ENCODE measurements at places on chromosomes 5 and 9. TPM values are rescaled to one million over a fixed set of nuclear protein-coding genes. Genes with fewer than 3 reads are reported as not detected.
A peak's percentile ranks its signal among the peaks of the same experiment; 100 is the strongest.

GRCh38 chr9:127644943-127645342 lies 32.9 kb downstream of the STXBP1 start:
- DNase-seq, result no peak

DNA sequence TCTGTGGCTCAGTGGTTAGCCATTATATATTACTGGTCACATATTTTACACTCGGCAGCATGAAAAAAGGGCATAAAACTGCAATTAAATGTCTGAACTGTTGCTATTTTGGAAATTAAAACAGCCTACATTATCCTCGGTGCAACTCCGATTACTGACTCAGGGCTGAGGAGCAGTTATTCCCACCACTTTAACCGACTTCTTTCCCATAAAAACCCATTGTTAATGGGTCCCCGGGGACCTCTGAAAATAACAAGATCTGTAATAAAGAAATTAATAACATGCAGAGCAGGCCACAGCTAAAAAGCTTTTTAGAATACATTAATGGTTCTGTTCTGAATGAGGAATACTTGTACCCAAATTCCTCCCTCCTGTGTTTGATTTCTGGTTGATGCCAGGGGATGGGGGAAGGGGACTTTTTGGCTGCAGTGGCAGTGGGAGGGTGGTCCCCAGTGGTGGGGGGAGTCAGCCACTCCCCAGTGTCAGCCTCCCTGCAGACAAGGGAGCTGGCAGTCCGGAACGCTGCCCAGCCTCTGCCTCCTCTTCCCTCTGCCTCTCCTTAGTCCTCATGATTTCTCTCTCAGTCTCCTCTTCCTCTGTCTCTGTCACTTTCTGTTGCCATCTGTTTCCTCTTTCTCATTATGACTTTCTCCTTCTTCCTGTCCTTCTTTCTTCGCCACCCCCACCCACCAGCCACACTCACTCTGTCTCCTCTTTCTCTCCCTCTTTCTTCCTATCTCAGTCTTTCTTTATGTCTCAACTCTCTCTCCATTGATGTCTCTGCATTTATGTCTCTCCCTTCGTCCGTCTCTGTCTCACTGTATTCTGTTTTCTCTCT lies 59.0 kb upstream of the ZBTB43 start:
- DNase-seq, result no peak

- DNase-seq, result no peak
These were observed 48.0 kb downstream of the RUSC2 start for GRCh38 chr9:35537913-35538312.

RNF224 gene
- 0.14 TPM for total RNA-seq

DNA sequence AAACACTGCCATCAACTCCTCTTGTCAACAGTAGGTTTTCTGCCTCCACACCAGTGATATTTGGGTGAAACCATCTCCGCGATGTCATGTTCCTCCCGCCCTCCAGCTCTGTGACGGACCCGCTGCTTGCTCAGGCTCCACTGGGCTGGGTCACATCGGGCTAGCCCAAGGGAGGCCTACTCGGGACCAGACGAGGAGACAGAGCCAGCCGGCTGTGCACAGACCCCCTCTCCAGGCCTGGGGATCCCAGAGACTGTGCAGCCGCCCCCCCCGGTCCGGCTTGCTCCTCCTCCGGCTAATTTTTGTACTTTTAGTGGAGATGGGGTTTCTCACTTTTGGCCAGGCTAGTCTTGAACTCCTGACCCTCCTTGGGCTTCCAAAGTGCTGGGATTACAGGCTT lies 202.4 kb upstream of the PRDM9 start:
- DNase-seq, result no peak

- no peak for DNase-seq
These were observed 732 bp downstream of the GBGT1 start for GRCh38 chr9:133162861-133163503.

SPRY4 gene
- total RNA-seq, result 0.34 TPM

SMIM33 gene
- total RNA-seq, result 0.08 TPM

DNA sequence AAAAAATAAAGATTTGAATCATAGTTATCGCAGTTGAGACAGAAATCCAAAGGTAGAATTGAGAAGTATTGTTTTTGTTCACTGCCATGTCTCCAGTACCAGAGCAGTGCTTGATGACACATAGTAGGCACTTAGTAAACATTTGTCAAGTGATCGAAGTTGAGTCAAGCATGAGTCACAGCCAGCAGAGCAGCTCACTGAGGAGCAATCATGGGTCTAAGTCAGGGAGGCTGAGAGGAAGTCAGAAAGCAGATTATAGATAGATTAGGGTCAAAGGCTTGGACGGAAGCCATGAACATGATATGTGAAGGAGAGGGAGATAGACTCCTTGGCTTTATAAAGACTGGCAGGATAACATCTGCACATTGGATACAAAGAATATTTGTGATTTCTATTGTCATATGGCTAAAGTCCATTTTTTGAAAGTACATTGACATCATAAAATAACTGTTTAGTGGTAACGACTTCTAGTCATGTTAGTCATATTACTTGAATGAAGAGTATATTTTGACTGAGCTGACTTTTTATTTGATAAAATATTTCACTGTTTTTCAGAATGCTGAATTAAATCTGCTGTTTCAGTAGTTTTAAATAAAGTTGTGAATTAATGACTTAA lies 168.5 kb downstream of the RAB3C start:
- DNase-seq, result peak; percentile 31

DNA sequence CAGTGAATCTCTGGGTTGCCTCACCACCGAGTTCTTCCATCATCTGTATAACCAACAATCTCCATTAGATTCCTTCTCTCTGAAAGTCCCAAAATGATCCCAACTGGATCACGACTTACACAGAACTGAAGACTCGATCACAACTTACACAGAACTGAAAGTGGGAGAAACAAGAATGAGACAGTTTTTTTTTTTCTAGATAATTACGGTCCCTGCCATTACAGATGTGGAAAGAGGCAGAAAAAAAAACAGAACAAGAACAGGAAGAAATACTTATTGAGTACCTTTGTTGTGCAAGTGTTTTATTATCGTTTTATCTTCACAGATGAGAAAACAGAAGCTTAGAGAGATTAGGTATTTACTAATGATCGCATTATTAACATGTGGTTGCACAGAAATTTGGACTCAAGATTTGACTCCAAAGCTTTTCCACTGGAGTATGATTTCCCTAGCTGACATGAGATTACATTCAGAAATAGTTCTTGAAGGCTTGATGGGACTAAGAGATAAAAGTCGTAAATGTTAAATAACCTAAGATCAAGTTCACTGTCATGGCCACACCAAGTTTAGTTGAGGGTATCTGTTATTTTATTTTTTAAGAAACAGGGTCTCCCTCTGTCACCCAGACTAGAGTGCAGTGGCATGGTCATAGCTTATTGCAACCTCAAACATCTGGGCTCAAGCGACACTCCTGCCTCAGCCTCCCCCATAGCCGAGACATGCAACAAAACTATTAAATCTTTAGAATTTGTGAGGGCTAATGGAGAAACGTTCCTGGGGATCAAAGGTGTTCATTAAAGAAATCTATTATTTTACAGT lies 8.9 kb downstream of the PLK2 start:
- DNase-seq, result no peak

GRCh38 chr5:18807256-18808149 lies 1173.2 kb downstream of the TAF11L14 start:
- no peak for DNase-seq

DNA sequence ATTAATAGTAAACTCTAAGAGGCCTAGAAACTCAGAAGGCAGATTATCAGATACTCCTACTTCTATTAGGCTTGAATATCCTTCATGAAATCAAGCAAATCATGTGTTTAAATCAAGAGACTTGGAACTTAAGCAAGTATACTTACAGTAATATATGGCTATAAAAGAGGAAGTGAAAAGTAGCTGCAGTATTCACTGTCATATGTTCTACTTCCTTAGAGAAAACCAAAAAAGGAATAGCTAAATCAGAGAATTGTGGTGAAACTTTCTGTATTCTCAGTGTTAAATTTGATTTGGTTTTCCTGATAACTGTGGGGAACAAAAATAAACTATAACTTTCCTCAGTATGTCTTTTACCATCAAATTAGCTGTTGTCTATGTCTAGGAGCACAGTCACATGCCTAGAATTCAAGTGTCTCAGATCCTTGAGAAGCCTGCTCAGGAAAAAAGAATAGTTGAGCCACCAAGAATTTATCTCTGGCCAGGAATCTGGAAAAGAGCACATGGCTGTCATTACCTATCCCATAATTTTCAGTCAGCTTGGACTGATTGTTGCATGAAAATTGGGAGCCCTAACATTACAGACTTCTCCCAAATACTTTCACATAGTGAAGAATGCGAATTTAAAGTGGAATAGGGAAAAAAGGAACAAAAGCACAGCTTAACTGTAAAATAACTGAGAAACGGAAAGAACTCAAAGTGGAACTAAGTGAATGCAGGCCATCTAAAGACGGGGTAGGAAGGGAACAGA lies 1.7 kb downstream of the FKBP15 start:
- DNase-seq, result no peak

SPINK6 gene
- total RNA-seq, result not detected

PCDHA9 gene
- not detected for total RNA-seq

DNA sequence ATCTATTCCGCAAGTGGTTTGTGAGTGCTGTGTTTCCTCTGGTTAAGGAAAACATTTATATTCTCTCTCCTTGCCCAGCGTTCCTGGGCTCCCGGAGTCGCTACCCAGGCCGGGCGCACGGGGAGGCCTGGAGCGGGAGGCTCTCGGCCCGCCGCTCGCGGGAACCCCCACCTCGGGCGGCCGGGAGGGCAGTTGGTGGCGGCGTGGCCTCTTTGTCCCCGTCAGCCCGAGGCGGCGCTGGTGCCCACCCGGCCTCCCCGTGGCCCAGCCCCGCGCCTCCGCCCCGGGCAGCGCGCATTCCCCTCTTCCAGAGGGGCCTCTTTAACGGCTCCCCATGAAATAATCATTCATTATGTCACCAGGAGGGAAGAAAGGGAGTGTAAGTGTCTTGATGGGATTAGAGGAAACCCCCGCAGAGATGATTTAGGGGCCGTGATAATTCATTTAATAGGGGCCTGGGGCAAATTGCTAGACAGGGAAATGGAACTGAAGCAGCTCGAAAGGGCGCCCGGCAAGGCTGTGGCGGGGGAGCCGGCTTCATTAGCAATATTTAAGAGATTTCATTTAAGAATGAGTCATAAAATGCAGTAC lies 181.9 kb upstream of the TBCA start:
- DNase-seq, result no peak

DNA sequence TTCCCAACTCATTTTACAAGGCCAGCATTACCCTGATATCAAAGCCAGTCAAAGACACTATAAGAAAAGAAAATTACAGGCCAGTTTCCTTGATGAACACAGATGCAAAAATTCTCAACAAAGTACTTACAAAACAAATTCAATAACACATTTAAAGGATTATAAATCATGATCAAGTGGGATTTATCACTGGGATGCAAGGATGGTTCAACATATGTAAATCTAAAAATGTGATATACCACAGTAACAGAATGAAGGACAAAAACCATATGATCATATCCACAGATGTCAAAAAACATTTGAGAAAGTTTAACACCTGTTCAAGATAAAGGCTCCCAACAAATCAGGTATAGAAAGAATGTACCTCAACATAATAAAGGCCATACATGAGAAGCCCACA lies 130.6 kb downstream of the NDUFS4 start:
- no peak for DNase-seq

- no peak for DNase-seq
These were observed 100.3 kb upstream of the ELAVL2 start for GRCh38 chr9:23926368-23926767.

DNA sequence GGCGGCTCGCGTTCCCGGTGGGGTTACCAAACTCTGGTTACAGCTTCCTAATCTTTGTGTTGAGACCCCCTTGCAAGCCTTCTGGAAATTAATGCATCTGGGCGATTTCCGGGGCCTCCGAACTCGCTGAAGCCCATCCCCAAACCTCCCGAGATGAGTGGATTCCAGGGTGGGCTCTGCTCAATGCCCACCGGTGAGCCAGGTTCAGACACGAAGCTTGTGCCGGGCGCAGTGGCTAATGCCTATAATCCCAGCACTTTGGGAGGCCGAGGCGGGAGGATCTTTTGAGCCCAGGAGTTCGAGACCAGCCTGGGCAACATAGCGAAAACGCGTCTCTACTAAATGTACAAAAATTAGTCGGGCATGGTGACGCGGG lies 356 bp upstream of the HACD4 start:
- no peak for DNase-seq

- DNase-seq, result no peak
These were observed 85.0 kb downstream of the LMX1B start for GRCh38 chr9:126698756-126699155.

DNA sequence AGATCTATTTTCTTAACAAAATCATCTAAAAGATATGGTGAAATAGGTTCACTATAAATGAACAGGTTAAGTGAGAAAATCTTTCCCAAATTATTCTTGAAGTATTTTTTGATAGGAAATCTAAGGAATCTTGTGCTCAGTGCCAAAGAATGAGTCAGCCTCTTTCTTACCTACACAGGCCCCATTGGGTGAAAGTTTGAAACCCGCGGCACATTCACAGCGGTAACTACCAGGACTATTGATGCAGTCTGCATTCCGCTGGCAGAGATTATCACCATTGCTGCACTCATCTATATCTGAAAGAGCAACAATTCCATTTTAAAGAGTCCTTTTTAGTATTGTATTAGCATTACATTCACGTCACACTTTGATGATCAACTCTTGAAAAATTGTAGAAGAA lies 221.8 kb downstream of the SLC12A2 start:
- DNase-seq, result no peak
